ENCODE measurements at places on chromosomes 11 and 22.

DNA sequence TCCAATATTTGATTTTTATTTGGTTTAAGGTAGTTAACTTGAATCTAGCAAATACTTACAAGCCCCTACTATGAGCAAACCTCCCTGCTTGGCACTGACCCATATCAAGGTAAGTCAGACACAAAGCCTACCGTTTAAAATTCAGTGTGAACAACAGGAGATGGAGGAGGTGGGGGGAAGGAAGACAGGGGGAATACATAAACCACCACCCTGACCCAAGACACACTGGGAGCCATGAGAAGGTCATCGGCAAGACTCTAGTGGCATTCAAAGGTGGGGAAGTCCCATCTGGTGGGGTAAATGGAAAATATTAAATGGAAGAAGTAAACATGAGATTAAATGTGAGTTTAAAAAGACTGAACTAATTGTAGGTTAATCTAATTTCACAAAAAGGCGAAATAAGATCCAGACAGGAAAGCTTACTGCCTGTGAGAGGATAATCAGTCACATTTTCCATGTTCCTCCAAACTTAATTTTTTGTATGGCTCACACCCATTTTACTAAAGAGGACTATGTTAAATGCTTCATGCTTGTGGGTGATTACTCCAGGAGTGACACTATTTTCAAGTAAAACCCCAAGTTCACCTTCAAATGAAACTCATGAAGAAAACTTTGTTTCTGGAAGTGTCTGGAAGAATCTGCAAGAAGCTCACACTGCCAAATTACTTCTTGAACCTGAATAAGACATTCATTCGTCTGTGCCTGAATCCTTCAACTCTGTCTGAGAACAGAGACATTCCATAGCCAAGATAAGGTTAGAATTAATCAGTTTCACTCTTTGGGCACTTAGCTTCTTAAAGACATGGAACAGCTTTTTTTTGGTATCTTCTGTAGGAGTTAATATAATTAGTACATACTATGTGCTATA lies 51.7 kb downstream of the PITPNB start:
- no peak for DNase-seq

DNA sequence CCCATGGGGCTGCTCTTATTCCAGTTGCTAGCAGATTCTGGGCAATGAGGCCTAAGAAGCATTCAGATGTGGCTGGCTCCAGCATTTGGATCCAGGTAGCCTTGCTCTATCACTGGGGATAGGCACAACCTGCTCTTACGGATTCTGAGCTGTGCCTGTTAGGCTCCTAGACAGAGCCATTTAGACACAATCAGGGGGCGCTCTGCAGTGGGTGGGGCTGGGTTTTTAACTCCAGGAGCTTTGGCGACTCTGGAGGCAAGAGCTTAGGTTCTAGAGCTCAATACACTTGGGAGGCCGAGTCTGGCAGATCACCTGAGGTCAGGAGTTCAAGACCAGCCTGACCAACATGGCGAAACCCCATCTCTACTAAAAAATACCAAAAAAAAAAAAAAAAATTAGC lies 32.0 kb downstream of the KCNC1 start:
- DNase-seq, result no peak

DNA sequence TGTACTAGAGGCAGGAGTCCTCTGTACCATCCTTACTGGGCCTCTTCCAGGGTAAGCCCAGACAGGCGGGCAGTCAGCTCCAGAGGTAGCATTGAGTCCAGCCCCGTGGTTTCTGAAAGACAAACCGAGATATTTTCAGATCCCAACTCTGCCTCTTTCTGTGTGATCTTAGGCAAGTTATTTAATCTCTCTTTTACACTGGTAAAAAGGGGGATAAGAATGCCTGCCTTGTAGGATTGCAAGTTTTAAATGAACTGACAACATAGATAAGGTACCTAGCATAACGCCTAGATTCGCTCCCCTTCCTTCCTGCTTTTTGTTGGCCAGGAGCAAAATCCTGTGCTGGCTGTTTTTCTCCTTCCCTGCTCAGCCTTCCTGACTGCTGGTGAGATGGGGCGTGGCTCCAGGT lies 56.4 kb upstream of the NNMT start:
- no peak for DNase-seq

DNA sequence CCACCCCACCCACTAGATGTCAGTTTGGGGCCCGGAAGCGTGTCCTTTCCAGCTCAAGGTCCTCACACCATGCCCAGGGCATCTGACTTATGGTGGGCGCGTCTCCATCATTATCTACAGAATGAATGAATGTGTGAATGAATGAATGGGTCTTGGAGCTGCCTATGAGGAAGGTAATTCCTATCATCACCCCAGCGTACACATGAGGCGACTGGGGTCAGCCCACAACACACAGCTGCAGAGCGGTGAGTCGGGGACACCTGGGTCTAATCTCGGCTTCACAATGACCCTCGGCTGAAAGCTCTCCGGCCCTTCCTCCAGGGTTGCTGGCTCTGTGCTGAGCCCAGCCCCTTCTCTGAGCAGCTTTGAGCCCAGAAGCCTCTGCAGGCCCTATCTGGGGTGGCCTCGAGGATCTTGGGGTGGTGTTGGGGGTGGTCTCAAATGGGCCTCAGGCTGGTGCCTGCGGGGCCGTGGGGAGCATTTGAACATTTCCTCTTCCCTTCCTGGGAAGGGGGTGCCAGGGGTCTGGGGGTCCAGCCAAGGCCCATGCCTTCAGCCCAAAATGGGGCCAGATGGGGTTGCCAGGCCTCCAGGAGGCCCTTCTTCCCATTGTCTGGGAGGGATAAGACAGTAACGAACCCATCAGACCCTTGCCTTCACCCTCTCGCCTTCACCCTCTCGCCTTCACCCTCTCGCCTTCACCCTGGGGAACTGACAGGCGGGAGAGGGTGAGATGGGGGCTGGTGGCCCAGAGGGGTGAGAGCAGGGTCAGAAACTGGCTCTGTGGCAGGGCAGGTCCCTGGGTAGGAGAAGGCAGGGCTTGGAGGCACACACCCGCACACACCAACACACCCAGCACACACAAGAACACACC lies 82.4 kb downstream of the MYEOV start:
- no peak for DNase-seq

All from T-cell (primary cell).